ENCODE measurements at places on chromosomes 11 and 22.

DNA sequence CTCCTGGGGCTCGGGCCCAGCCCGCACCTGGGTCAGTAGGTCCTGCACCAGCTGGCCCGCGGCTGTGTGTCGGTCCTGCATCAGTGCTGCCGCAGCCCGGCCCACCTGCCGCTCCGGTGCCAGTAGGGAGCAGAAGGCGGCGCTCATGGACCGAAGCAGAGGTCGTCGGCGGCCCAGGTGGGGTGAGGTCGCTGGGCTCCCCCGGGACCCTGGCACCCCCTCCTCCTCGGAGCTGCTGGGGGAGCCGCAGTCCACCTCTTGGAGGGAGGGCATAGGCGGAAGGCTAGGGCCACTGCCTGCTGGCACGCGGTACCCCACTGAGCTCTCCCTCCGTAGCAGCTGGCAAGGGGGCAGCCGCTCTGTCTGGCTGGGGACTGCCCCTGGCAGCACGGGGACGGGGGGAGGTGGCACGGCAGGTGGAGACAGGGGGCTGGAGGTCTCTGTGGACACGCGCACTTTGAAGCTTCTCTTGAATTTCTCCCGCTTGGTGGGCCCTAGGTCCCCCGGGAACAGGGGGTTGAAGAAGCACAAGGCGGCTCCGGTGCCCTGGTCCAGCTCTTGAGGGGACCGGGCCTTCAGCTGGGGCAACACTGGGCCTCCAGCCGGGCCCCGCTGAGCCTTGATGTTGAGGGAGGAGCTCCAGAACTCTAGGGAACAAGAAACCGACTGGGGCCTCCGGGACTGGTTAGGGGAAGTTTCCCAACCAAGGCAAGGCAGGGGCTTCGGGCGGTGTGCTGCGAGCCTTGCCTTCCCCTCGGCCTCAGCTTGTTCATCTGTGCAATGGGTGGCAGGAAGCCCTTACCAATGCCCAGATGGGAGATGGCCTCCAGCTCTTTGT lies 1.4 kb downstream of the RIN1 start:
- no peak for DNase-seq

GRCh38 chr22:39926753-39927152 lies 25.9 kb downstream of the GRAP2 start:
- no peak for DNase-seq

- DNase-seq = no peak
Measured at GRCh38 chr22:33272871-33273270, 214.7 kb upstream of the SYN3 start.

DNA sequence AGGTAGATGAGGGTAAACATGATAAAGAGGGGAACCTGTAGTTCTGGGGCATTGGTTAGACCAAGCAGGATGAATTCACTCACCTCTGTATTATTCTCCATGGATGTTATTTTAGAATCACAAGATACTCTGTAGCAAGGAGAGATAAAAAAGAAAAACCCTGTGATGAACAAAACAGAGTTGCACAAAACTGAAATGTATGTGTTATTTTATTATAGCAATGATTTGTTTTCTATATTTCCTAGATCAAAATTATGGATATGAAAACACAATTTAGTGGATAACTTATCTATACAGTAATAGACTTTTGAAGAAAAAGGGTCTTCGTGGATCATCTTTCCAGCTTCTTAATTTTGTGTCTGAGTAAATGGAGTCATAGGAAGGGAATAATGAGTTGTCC lies at the start of gene OR5B17:
TSS of gene OR5B17 (minus strand) at position 101 of the 400 bp plus-strand sequence. CDS start at position 101, 0 bp downstream.
- no peak for DNase-seq

GRCh38 chr11:107282195-107282594 lies 175.4 kb downstream of the CWF19L2 start:
- no peak for DNase-seq

- no peak for DNase-seq
Measured at GRCh38 chr11:28569106-28569505, 460.9 kb downstream of the METTL15 start.

DNA sequence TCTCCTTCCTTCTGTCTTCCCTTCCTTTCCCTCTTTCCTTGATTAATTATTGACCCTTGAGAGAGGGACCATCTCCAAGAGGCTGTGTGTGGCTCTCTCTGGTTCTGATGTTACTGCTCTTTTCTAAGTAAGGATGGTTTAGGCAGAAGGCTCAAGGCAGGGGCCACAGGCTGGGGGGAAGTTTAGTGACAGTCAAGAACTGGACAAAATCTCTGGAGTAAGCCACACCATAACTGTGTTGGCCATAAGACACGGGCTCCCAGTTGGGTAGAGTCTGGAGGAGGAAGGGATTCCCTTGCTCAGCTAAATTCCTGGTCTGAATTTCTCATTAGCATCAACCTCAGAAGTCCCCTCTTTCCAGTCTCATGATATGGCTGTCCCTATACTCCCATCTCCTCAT lies 74.7 kb downstream of the BUD13 start:
- DNase-seq = peak; percentile 12

DNA sequence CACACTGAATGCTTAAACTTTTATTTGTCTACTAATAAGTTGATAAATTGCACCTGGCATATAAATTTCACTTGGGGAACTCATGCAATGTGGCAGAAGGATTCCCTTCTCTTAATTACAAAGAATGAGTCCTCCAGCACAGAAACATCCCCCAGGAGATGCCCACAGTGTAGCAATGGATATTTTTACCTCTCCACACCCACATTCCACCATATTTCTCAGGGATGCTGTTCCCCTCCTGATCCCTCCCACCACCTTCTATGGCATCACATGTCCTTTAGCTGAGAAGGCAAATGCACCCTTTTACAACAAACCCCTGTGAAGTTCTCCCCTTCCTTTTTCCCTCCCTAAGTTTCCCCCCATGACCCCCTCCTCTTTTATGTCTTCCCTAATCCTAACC lies 56.1 kb upstream of the UBASH3B start:
- DNase-seq = no peak

All from ascending aorta (tissue), 2 donors.